ENCODE measurements at places on chromosomes 13 and 19.
A peak's percentile ranks its signal among the peaks of the same experiment; 100 is the strongest.

DNA sequence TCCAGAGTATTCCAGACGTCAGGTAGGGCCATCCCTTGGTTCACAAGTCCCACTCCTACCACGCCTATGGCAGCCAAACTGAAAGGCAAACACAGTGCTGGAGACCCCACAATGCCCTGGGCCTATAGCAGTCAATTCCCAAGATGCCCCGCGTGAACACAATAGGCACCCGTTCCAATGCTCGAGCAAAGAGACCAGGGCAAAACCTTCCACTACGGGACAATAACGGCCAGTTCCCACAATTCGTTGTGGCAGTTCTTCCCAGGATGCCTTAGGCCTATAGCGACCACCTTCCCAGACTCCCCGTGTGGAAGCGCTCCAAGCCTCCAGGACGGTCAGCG, 538 bp downstream of the ZNF428 start:
- DNase-seq: peak; percentile 66

DNA sequence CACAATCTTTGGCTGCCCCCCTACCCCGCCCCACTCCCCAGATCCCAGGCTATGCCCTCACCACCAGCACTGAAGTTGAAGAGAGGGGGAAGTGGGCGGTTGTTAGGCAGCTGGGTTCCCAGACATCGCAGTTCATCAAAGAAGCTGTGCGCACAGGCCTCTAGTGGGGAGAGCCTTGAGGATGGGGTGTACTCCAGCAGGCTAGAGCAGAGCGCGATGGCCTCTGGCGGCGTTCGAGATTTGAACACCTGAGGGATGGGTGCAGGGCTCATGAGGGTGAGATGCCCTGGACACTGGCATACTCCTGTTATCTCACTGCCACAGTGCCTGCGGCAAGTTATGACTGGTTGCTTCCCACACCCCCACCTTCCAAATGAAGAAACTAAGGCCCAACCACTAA, 10.0 kb downstream of the GSK3A start:
- DNase-seq: no peak

DNA sequence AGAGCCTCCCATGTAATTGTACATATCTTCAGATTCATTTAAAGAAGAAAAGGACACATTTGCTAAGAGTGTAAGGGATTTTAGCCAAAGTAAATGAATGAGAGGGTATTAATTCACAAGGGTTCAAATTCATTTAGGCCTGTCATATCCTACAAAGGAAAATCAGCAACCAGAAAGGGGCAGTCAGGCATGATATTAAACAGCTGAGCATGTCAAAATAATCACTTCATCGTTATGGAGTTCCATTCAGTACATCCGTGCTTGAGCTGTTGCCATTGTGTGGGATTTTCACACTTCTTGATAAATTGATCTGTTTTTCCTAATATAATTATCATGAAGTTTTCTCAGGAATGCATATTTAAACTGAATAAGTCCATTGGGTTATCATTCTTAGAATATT, 567.1 kb downstream of the GPC5 start:
- no peak for DNase-seq

DNA sequence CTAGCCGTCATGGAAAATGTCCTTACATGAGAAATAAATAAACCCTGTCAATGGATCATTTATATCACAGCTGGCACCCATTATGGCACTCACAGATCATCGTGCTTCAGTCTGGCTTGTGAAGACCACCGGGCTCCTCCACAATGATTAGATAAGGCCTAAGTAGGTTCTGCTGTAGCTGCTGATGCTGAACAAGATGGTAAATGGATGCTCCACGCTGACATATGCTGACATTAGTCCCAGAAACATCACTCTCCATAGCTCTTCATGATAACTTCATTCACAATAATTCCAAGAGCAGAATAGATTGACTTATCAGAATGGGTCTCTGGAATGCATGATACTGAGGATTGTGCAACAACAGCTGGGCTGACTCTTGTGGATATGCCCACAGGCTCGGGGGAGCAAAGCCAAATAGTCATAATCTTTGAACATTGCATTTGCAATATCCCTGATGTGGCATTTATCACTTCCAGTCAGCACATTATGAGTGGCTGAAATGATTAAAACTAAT, 63.8 kb upstream of the RXFP2 start:
- no peak for DNase-seq

DNA sequence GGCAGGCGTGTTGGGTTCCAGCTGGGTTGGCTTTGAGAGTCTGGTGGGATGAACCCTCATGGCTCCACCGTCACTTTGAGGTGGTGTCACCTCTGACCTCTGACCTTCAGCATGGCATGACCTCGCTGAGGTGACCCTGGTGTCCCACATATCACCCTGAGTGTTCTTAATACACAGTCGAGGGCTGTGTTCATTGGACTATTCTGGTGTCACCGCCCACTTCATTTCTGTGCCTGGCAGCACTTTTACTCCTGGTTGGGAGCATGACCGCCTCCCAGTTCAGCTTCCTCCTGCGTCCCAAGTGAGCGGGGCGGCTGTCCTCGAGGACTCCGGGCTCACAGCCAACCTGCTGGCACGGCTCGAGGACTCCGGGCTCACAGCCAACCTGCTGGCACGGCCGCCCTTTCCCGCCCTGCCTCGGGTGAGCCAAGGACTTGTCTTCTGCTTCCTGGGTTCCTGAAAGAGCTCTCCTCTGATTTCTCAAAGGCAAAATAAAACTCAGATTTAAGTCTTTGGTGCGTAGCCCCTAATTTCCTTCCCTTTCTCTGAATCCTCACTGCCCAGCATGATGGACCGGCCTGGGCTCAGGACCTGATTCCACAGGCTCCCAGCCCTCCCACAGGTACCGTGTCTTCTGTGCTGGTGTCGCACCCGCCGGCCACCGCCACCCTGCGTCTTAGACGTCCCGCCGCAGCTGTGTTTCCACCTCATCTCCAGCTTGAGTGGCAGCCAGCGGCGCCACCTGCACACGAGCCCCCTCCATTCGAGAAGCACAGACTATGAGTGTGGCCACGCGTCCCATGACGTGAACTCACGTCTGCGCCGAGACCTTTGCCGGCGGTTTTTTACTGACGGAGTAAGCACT, 10.4 kb downstream of the ATP4B start:
- DNase-seq: no peak

DNA sequence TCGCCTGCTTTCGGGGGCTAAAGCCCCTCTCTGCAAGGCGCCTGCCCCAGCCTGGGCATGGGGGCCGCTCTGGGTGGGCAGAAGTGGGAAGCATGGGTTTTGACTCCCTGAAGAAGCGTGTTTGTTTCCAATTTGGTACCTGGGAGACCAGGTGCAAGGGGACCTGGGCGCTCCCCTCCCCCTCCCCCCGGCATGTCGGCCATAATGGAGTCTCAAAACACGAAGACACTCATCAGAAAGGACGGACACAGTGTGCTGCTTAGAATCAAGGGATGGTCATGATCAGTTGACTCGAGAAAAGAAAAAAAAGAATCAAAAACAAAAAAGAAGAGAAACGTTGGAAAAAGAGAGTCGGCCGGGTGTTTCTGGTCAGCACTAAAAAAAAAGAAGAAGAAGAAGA, 76.8 kb downstream of the IER2 start:
- DNase-seq: no peak

GRCh38 chr19:2327773-2328400, 499 bp downstream of the LSM7 start:
- peak; percentile 79 for DNase-seq

DNA sequence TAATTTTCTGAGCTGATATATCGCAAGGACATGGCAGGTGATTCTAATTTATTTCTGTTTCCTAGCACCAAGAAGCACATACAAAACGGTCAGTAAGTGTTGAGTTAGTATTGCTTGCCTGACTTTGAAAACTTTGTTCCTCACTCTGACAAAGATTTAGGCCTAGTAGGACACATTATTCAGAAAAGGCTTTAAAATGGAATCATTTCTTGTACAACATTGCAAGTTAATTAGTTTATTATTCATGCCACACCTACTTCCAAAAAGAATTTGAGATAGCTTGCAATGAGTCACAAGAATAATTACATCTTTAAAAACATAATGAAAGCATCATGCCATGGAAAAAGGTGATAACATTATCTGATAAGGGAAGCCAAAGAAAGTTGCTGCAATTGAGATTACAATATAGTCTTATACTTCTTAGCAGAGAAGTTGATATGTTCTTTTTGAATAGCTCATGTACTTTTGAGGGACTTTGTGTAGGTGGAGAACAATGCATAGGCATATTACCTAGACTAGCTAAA, 474.2 kb downstream of the KLF5 start:
- no peak for DNase-seq

DNA sequence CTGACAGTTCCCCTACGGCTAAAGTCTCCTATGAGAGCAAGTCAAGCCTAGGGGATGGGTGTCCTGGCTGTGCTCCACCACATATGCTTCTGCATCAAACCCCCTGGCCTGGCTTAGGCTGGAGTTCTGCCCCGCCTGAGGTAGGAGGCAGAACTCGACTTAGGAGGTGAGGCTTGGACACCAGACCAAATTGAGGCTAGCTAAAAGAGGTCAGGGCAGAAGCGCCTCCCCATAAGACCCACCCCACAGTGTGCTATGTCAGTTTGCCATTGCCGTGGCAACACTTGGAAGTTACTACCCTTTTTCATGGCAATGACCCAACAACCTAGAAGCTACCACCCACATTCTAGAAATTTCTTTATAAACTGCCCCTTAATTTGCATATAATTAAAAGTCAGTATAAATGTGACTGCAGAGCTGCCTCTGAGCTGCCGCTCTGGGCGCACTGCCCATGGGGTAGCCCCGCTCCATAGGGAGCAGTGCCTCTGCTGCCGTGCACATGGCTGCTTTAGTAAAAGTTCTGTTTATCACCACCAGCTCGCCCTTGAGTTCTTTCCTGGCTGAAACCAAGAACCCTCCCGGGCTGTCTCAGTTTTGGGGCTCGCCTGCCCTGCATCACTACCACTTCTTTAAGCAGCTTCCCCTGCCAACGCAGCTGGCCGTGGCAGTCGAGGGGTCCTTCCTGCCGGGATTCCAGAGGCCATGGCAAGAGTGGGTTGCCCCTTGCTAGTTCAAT, 20.2 kb downstream of the AP1M1 start:
- DNase-seq: no peak

DNA sequence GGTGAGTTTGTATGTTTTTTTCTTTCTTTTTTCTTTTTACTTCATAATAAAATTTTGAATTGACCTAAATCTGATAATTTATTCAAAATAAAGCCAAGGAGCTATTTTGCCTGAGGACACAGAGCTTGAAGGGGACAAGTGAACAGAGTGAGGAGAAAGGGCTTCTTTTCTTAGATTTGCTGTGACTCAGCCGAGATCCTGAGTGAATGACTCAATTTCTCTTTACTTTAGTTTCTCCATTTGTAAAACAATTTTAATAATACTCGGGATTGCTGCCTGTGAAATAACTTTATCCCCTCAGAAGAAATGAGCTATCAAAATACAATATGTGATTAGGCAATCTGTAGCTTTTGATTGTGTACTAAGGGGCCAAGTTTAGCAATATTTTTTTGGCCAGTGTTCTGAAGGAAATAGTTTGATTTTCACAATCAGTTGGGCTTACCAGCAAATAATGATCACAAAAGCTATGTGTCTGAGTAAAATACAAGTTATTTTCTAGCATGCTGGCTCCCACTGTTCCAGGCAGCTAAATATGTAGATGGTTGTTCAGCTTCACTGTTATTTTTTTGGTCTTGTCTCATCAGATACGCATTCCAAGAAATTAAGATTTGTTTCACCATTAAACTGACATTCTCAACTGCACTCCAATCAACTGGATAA, 437.5 kb downstream of the FGF9 start:
- DNase-seq: no peak

DNA sequence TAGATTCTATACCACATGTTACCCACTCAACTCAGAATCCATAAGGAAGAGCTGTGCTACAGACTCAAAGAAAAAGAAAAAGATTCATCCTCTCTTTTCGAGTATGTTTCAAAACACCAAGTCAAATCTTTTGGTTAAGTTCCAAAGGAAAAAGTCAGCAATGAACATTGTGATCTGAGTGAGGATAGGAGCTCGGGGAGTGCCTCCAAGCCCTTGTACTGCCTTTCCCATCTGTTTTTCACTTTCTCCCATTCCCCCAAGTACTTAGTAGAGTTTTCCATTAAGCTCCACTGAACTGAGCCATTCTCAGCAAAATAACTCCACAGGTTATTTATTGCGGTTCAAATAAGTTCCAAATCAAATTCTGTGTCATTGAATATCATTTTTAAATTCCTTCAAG, 47.7 kb upstream of the MAB21L1 start:
- no peak for DNase-seq
